ENCODE measurements at places on chromosomes 1 and 21.

DNA sequence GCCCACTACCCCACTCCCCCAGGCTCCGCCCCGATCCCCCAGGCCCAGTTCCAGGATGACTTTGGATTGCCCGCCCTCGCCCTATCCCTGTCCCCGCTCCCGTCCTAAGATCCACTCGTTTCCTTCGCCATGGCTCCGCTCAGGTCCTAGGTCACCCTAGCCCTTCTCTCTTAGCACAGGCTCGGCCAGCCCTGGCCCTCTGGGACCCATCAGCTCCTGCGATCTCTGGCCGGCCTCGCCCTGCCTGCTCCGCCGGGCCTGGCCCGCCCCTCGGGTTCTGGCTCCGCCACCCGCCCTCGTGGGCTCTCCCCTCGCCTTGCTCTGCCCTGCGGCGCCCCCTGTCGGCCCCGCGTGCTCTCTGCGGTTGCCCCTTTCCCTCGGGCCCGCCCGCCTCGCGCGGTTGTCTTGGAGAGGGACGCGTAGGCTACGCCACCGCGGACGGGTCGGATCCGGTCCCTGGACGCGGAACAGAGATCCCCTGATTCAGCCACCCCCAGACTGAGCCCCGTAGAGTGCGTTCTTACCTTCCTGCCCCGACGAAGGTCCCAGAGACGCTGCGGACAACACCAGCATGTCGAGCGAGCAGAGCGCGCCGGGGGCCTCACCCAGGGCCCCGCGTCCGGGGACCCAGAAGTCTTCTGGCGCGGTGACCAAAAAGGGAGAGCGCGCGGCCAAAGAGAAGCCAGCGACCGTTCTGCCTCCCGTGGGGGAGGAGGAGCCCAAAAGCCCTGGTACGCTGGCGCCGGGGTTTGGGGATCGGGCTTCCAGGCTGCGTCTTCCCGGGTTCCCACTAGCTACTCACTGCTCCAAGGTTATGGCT, at the start of gene LRRC71:
TSS of gene LRRC71 (plus strand) at position 400 of the 820 bp plus-strand sequence. CDS start at position 572, 172 bp downstream.
- peak; percentile 51 for DNase-seq

GRCh38 chr1:34907487-34908090, 21.9 kb downstream of the DLGAP3 start:
- DNase-seq, result no peak

DNA sequence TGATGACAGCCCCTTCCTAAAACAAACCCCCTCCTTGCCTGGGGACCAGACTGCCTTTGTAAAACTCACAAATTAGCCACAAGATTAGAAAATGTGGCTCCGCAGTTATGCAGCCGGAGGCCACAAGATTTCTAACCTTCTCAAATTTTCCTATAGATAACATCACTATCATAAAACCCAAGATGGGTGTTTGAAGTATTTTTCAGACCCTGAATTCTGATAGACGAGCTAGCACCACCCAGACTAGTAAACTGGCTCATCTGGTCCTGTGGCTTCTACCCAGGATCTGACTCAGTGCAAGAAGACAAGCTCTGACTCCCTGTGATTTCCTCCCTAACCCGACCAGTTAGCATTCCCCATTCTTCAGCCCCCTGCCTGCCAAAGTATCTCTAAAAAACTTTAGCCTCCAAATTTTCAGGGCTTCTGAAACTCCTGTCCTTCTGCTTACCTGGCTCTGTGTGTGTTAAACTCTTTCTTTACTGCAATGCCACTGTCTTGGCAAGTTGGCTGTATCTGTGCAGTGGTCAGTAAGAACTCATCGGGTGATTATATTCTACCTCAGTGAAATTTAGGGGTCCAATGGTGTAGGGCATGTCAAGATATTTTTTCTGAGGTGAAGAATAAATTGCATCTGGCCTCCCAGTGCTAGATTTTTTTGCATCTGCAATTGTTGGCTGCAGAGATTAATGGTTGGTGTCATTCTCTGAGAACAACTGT, 102.1 kb downstream of the S1PR1 start:
- no peak for DNase-seq

DNA sequence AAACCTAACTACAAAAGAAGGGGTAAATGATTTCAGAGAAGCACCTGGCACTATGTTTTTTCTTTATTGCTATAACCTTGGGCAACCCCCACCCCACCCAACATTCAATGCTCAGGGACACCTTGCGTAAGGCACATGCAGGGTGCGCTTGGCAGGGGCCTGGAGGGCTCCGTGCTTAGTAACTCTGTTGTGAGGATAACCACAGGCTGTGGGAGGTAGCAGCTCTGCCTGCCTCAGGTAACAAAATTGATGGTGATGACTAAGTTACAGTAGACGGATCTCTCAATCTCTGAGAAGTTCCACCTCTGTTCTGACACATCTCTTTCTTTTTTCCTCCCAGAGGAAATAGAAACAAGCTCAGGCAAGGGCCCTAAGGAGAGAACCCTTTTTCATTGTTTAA, 8.7 kb upstream of the CCN1 start:
- no peak for DNase-seq

GRCh38 chr21:46435786-46436227, 22.9 kb upstream of the DIP2A start:
- DNase-seq, result no peak

- no peak for DNase-seq
Measured at GRCh38 chr1:175733722-175734121, 9.7 kb downstream of the TNR start.
